Osteoblast (primary cell): ENCODE measurements at places on chromosomes 3 and 15. TPM values are rescaled to one million over a fixed set of nuclear protein-coding genes. Genes with fewer than 3 reads are reported as not detected.

The YEATS2 gene
- 32.2 and 35.1 TPM in 2 replicates for total RNA-seq

The CLDN1 gene
- total RNA-seq, result 0.29 and 1.1 TPM in 2 replicates

The IL5RA gene
- total RNA-seq, result not detected in 2 replicates

The MCF2L2 gene
- under 0.01 TPM in 2 replicates for total RNA-seq

The C3orf49 gene
- not detected in 2 replicates for total RNA-seq

The TRAT1 gene
- not detected in 2 replicates for total RNA-seq

The FANCD2OS gene
- total RNA-seq, result not detected in 2 replicates

The AP3B2 gene
- total RNA-seq, result under 0.01 and 0.36 TPM in 2 replicates

The CFAP100 gene
- total RNA-seq, result not detected in 2 replicates

The SLC28A1 gene
- not detected in 2 replicates for total RNA-seq

The PLD1 gene
- 18.1 and 29.5 TPM in 2 replicates for total RNA-seq

The IL20RB gene
- total RNA-seq, result 1.2 and 1.8 TPM in 2 replicates

The FAM107A gene
- total RNA-seq, result not detected in 2 replicates

The KATNBL1 gene
- total RNA-seq, result 37.3 and 49.2 TPM in 2 replicates

The CAMK2N2 gene
- not detected in 2 replicates for total RNA-seq

The PATL2 gene
- 1.8 and 2.7 TPM in 2 replicates for total RNA-seq

The GOLGA8S gene
- total RNA-seq, result under 0.01 TPM in 2 replicates

The WDR53 gene
- 6.8 and 7.2 TPM in 2 replicates for total RNA-seq

The TLR9 gene
- total RNA-seq, result not detected in 2 replicates

The HIGD2B gene
- total RNA-seq, result under 0.01 TPM in 1 of 2 replicates, not detected in the other

The REC114 gene
- not detected in 2 replicates for total RNA-seq

The TGM4 gene
- not detected in 2 replicates for total RNA-seq

The PLA2G4E gene
- not detected in 2 replicates for total RNA-seq

The IL17RD gene
- total RNA-seq, result 2.2 and 3.5 TPM in 2 replicates

The ANAPC13 gene
- 68.4 and 77.5 TPM in 2 replicates for total RNA-seq

The CD200 gene
- 1.5 and 3.3 TPM in 2 replicates for total RNA-seq

The QTRT2 gene
- total RNA-seq, result 12.4 and 14.5 TPM in 2 replicates
